ENCODE measurements at places on chromosomes 3 and 15.

- DNase-seq: no peak
Observed at GRCh38 chr15:49808341-49808740, 187.5 kb downstream of the DTWD1 start.

GRCh38 chr15:87722941-87723691, 533.4 kb downstream of the NTRK3 start:
- DNase-seq: no peak

DNA sequence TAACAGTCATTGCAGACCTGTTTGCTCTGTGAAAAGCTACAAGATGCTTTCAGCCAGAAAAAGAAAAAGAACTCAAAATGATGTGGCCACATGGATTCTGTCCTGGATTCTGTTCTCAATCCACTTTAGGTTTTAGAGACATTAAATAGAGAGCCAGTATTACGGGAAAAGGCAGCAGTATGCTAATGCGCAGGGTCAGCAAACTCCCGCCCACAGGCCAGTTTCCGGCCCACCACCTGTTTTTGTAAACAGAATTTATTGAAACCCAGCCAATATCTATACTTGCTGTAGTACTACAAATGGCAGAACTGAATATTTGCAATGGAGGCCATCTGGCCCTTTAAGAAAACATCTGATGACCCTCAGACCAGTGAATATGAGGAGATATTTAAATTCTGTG, 416.1 kb downstream of the ERC2 start:
- no peak for DNase-seq

DNA sequence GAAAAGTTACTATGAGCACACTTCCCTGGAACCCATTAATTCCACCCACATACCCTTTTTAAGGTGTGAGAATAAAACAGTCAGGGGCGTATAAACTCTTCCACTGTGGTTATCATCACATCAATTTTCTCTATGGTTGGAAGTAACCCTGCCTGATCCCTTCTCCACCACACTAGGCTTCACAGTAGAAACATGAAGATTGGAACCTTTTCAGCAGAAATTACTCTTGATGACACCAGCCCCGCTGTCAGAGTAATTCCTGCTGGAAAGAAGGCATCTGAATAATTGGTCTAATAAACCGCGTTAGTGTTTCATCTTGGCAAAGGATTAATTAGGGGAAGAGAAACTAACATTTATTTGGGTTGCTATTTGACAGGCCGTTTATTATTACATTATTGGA, 278.4 kb downstream of the MFSD1 start:
- DNase-seq: no peak

DNA sequence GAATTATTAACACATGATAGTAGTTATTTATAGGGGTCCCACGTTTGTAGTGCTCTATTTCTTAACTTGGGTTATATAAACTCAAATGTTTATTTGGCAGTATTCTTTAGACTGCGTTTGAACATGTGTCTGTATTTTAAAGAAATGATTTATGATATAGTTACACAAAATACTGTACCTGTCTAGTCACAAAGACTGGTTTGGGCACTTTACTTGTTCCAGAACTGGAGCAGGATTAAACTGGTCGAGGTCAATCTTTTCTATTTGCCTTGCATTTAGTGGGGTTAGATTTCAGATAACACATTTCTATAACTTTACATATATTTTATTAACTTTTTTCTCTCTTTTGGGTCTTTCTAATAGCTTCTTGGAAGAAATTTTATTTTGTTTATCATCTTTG, 39.5 kb downstream of the HACD3 start:
- DNase-seq: peak; percentile 39
